ENCODE measurements at places on chromosomes 2 and 18. TPM values are rescaled to one million over a fixed set of nuclear protein-coding genes. Genes with fewer than 3 reads are reported as not detected.

TMEM200C gene
- 0.71 TPM for total RNA-seq

SERPINB12 gene
- total RNA-seq, result not detected

EDAR gene
- 0.06 TPM for total RNA-seq

COPS9 gene
- total RNA-seq, result 175 TPM

UGT1A10 gene
- total RNA-seq, result not detected

EMX1 gene
- not detected for total RNA-seq

DNA sequence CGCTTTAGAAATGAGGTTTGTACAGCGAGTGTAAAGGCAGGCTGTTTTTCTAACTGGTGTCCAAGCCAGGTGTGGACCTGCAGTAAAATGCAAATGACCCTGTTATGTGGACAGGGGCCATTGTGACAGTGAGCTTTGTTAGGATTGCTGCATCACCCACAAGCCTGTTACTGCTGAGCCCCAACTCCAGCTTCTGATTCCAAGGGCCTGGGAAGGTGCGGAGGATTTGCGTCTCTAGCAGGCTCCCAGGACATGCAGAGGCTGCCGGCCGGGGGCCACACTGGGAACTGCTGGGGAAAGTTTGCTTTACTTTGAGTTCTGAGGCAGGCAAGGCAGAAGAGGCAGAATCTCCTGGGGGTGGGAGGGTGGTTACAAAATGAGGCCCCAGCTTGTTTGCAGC lies 164.1 kb downstream of the GLI2 start:
- DNase-seq, result no peak

GRCh38 chr2:174492963-174493431 lies 6.2 kb upstream of the GPR155 start:
- no peak for DNase-seq

- DNase-seq, result peak; percentile 41
Observed at GRCh38 chr2:105744909-105745853, at the start of gene NCK2. NCK2 (plus strand) TSS chr2:105744912; CDS start chr2:105855064, 110,152 bp downstream.

- DNase-seq, result no peak
Observed at GRCh38 chr18:79855147-79855933, 57.6 kb downstream of the KCNG2 start.

DNA sequence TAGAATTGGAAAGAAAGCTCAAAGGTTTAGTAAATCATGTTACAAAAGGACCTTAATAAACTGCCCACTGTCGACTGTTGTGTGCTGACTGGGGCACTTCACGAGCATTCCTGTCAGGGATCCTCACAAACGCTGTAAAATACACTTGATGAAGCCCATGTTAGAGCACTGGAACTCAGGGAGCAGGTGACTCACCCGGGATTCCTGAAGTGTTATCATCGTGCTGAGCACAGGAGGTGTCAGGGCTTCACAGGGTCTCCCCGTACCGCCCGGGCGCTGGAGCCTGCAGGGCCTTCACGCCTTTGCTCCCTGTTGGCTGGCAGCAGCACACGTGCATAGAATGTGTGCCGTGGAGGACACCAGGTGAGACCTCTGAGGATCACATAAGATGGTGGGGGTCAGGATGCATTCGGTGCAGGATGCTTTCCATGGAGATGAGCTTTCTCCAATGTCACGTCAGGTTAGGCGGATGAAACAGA lies 187.3 kb downstream of the SNTG2 start:
- no peak for DNase-seq

- no peak for DNase-seq
Observed at GRCh38 chr2:72533765-72534164, 292.1 kb downstream of the EXOC6B start.

GRCh38 chr2:33384599-33384961 lies 91.9 kb upstream of the RASGRP3 start:
- no peak for DNase-seq

GRCh38 chr2:160317181-160318099 lies 117.4 kb upstream of the ITGB6 start:
- no peak for DNase-seq

DNA sequence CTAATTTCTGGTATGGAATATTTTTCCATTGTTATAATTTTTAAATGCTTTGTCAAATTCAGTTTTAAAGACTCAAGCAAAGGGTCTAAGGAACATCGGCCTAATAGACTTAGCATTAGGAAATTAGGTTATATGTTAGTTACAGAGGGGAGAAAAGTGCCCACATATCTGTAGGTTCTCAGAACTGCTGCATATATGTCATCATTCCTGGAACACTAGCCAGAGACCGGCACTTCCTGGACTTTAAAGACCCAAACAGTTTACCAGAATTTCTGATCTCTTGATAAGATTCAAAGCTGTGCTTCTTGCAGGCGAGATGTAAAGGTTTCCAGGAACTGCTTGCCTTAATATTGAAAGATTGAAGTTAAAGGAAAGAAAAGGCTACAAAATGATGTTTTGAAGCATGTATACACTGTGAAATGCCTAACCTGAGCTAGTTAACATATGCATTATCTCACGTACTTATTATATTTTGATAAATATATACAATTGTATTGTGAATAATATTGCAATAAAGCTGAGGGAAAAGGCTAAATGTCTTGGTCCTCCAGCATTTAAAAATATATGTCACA lies 993.6 kb downstream of the LRP1B start:
- DNase-seq, result no peak

GRCh38 chr2:96838345-96839292 lies 5.2 kb downstream of the ANKRD23 start:
- no peak for DNase-seq

- peak; percentile 31 for DNase-seq
Observed at GRCh38 chr2:170930131-170930990, 1.3 kb downstream of the GORASP2 start.

DNA sequence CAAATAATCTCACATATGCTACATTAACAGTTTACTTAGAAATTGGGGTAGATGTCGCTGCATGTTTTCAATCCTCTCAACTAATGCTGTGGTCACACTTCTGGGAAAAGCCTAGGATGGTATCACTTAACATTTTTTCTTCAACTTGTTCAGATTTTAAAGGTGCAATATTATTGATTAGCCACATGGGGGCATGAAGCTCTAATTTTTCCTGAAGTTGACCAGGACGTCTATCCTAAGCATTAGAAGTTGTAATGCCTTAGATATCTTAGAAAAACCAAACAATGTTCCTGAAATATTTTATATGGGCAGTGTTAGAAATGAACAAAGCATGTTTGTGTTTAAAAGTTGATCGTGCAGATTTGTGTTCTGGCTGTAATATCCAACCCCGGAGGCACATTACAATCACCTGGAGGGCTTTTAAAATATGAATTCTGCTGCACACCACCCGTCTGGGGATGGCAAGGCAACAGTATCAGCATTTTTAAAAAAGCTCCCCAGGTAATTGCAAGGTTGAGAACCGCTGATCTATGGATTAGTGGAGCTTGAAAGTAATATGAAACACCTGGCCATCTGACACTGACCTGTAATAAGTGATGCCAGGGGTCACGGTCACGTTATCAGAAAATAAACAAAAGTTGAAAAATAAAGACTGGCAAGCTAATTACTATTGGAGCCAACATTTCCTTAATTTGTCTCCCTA lies 100.5 kb upstream of the LMAN1 start:
- no peak for DNase-seq

GRCh38 chr2:171319164-171319810 lies 114.5 kb downstream of the METTL8 start:
- DNase-seq, result no peak

GRCh38 chr2:221018262-221018661 lies 553.8 kb downstream of the EPHA4 start:
- DNase-seq, result no peak

DNA sequence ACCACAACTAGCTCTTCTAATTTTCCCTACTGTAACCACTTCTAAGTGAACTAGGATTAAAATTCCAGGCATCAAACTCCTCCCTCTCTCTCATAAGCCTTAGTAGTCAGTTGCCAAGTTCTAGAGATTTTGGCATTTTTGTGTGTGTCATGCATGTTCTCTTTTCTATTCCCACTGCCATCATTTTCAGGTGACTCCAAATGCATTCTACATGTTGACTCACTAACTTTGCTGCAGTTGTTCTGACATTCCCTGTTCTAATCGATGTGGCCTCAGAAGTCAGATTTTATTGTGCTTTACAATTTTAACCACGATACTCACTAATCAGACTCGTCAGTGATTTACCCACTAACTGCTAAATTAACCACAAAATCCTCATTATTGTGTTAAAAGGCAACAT lies 13.3 kb downstream of the DSC1 start:
- DNase-seq, result no peak

GRCh38 chr2:68722712-68723111 lies 11.9 kb upstream of the ARHGAP25 start:
- DNase-seq, result no peak

Data from left cardiac atrium (tissue), 4 donors.